Mammary epithelial cell (primary cell): ENCODE measurements at places on chromosomes 2 and 18.

DNA sequence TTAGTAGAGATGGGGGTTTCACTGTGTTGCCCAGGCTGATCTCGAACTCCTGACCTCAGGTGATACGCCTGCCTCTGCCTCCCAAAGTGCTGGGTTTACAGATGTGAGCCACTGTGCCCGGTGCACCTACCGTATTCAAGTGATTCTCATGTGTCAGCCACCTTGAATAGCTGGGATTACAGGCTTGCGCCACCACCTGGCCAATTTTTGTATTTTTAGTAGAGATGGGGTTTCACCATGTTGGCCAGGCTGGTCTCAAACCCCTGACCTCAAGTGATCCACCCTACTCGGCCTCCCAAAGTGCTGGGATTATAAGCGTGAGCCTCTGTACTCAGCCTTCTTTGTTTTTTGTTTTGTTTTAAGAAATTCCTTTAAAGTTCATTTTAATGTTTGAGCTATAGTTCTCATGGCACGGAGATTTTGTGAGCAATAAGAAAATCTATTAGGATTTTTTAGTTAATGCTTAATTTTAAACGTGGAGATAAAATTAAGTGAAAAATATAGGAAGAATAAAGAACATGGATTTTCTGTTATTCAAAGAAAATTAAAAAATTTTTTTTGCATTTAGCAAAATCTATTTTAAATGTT, 242.6 kb downstream of the PHLPP1 start:
- DNase-seq = peak; percentile 19

DNA sequence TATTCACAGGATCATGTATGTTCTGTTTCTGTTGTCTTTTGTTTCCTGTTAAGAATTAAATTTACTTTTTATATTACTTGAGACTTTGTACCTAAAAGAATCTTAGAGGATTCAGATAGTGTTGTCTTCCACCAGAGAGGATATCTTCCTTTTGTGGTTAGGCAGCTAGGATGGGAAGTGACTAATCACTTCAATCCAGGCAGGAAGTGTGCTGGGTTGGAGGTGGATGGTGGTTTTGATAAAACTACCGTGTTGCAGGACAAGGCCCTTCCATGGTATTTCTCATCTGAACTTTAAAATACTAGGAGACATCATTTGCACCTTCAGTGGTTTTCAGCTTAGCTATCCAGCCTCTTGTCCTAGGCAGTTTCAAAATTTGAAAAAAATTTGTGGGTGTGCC, 728.6 kb upstream of the CDH2 start:
- peak; percentile 58 for DNase-seq

DNA sequence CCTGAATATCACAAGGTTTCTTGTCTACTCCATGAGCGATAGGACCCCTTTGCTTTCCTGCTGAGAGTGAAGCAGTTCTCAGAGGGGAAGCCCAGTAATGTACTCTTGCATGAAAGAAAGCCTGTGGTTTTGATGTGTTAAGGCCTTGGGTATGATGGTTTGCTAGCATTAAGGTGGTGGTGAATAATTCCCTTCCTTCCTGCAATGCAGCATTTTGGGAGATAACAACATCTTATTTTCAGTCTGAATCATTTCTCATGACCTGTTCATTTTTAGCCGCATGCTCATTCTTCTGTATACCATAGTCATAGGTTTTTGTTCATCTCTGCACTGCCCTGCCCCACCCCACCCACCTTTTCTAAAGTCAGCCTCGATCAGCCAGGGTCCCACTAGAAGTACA, 66.2 kb downstream of the HNMT start:
- DNase-seq = peak; percentile 90

- no peak for DNase-seq
Observed at GRCh38 chr18:68909579-68909978, 111.7 kb downstream of the CCDC102B start.

- DNase-seq = no peak
Observed at GRCh38 chr18:48988508-48989303, 37.9 kb upstream of the SMAD7 start.

GRCh38 chr2:44016282-44016681, 20.5 kb upstream of the LRPPRC start:
- peak; percentile 30 for DNase-seq

DNA sequence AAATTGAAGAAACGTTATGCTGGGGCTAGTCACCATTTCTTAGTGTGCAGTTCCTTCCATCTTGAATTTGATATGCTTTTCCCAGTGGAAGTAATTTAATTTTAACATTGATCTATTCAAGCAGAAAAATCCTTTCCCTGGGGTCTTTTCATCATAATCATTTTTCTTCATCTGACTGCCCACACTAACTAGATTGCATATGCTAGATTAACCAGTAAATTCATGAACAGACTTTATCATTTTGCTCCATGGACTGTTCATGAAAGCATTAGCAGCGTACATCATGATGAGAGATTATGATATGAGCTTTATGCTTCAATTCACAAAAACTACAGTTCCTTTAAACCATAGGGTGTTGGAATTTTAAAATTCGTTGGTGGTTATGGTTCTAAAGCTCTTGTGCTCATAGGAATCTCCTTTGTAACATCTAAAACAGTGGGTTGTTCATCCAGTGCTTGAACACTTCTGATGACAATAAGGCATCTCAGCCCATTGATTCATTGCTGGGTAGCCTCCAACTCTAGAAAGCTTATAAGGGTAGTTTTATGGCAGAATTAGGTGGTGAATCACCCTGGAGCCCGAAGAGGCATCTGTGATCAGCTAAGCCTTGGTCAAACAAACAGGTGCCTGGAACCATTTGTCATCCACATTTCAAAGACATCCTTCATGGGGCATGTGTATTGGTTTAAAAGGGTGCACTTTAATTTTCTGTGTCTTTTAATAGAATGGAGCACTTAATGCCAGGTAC, 77.2 kb upstream of the NDUFV2 start:
- DNase-seq = peak; percentile 42

DNA sequence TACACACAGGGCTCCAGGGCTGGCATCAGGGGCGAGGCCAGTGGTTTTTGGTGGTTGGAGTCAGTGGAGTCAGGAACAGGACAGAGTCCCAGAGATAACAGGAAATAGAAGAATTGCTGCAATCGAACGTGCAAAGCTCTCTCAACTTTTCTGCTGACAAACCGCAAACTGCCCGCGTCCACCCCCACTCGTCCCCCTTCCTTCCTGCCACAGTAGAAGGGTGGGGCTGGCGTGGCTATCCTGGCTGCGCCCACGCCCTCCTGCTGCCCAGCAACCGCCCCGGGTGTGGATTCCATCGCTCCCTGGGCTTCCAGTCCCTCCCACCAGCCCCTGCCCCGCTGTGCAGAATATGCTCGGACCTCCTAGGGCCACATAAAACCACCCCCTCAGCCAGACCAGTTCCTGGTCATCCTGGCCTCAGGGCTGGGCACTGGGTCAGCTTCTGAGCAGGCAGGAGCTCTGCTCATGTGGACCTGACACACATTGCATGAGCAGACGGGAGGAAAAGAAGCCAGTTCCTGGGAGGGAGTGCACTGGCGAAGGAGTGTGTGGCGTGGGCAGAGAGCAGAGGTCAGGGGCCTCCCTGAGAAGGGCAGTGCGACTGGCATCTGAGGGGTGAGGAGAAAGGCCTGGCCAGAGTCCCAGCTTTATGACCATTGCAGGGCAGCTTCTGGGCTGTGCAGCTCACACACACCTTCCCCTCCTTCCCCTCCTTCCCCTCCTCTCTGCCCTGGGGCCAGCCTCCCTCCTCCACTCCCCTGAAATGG, 85.4 kb upstream of the ATG16L1 start:
- peak; percentile 57 for DNase-seq

GRCh38 chr2:204507636-204508035, 37.6 kb upstream of the PARD3B start:
- DNase-seq = no peak

DNA sequence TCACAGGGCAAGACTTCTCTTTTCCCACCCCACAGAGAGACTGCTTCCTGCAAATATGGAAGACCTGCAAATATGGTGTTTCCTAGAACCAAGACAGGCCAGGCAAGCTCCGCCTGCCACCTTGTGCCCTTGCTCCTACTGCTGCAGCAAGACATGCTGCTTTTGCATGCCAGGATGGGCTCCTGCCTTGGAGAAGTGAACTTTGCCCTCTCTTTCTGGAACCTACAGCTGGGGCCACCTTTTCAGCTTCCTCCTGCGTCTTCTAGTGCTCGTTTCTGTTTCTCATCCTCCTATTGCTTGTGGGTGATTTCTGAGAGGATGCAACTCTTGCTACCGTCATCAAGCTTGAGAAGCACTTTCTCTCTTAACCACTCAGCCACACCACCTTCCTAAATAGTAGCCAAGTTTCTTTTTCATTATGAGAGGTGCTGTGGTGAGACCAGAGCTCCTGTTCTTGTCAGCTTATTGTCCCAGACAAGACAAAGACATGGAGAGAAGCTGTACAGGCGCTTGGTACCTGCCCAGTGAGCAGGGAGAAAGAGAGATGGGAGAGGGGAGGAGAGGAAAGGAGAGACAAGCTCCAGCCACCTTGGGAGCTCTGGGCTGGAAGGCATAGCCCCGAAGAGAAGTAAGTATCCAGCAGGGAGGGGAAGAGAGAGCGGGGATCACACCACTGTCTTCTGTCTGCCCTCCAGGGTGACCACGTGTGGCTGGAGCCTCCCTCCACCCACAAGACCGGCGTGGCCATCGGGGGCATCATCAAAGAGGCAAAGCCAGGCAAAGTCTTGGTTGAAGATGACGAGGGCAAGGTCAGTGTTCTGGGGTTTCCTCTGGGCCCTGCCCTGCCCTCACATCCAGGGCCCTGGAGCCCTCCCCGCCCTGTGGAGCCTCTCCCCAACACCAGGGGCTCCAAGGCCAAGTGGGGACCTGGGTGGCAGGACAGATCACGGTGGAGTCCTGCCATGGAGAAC, 28.3 kb downstream of the MYO7B start:
- DNase-seq = no peak

DNA sequence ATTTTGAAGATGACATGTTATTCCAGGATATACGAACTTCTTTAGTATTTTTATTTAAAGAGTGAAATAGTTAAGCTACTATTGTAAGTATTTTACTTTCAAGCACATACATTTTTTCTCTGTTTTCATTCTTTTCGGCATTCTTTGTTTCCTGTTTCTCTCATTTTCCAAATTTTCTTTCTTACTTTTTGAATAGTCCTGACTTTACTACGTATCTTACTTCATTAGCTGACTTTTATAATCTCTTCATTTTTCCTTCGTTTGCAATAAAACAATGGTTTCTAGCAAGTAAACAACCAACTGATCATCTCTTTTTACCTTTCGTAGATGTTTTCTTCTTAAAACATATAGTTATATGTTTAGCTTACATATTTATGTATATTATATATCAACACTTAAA, 11.8 kb downstream of the CAVIN2 start:
- DNase-seq = no peak

GRCh38 chr18:79421275-79421857, 25.6 kb downstream of the NFATC1 start:
- DNase-seq = no peak

DNA sequence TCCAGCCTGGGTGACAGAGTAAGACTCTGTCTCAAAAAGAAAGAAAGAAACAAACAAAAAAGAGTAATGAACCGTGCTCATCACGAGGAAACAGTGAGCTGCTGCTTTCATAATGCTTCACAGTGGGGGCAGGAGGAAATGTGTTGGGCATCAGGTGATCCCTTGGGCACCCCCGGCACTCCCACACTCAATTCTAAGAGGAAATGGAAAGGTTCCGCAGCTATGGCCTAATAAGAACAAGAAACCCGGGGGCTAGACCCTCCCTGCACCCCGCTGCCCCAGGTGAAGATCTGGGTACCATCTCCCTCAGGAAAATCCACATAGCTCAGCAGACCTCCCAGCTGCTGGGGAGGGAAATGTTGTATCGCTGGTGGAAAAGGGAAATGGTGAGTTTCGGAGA, 118.9 kb downstream of the LPIN1 start:
- DNase-seq = no peak

DNA sequence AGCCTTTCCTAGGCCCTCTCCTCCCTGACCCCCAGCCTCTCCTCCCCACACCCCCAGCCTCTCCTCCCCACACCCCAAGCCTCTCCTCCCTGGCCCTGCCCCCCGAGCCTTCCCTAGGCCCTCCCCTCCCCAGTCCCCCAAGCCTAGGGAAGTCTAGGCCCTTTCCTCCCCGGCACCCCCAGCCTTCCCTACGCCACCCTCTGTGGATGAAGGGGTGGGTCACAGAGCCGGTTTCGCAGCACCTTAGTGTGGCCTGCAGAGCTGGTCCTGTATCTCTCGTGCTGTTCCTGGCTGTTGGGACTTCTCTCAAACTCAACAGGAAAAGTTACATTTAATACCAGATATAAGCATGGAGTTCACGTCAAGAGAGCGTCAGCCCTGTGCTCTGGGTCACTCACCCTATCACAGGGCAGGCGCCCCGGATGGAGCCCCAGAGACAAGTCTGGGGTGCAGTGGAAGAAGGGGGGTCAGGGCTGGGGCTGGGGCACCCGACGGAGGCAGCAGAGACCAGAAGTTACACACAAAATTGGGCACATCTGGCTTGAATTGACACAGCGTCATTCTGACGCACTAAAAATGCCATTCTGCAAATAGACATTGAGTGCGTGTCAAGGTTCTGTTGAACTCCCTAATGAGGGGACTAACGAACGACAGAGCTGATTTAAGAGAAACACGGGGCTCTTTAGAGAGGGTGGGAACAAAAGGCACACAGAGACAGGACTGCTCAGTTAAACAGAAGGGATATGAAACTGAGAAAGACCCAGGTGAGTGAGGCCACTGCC, 24.0 kb downstream of the KCNIP3 start:
- no peak for DNase-seq

GRCh38 chr2:107984707-107985106, 1.6 kb upstream of the SLC5A7 start:
- DNase-seq = no peak

DNA sequence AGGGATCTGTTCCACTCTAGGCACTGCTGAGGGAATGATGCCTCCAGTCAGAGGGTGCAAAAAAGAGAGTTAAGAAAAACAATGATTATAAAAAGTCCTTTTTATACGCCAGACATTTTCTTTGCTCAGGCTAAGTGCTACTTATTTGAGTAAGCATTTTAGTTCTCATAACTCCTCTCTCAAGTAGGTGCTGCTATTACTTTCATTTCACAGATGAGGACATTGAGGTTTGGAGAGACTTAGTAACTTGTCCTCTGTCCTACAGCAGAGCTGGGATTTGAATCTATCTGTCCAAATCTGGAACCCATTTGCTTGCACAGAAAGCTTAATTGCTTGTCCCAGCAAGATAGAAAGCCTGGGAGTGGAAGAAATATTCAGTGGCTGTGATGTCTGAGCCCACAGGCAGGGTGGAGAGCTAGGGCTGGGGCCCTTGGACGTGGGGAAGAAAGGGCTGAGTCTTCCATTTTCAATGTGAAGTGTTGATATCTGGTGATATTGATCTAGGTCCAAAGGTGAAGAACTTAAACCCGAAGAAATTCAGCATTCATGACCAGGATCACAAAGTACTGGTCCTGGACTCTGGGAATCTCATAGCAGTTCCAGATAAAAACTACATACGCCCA, 5.8 kb downstream of the IL37 start:
- DNase-seq = no peak

- no peak for DNase-seq
Observed at GRCh38 chr2:150653351-150653750, 165.9 kb upstream of the RND3 start.
